ENCODE measurements at places on chromosomes 16 and 17. TPM values are rescaled to one million over a fixed set of nuclear protein-coding genes. Genes with fewer than 3 reads are reported as not detected.

- no peak overlapping the region for H3K4me3 ChIP-seq
- peaks cover 58% of the 10 kb centered on the region for H3K4me1 ChIP-seq
- H3K36me3 ChIP-seq = no peaks in the 10 kb centered on the region
- no peak overlapping the region for H3K27ac ChIP-seq
Observed at GRCh38 chr16:17362183-17362582, 108.6 kb downstream of the XYLT1 start.

- H3K27me3 ChIP-seq = no peaks in the 10 kb centered on the region
- no peak for DNase-seq
- H3K36me3 ChIP-seq = no peaks in the 10 kb centered on the region
- H3K4me1 ChIP-seq = peaks cover 9% of the 10 kb centered on the region
- H3K4me3 ChIP-seq = no peak overlapping the region
- no peak overlapping the region for H3K27ac ChIP-seq
Observed at GRCh38 chr17:39054111-39054645, 87.0 kb upstream of the FBXO47 start.

DNA sequence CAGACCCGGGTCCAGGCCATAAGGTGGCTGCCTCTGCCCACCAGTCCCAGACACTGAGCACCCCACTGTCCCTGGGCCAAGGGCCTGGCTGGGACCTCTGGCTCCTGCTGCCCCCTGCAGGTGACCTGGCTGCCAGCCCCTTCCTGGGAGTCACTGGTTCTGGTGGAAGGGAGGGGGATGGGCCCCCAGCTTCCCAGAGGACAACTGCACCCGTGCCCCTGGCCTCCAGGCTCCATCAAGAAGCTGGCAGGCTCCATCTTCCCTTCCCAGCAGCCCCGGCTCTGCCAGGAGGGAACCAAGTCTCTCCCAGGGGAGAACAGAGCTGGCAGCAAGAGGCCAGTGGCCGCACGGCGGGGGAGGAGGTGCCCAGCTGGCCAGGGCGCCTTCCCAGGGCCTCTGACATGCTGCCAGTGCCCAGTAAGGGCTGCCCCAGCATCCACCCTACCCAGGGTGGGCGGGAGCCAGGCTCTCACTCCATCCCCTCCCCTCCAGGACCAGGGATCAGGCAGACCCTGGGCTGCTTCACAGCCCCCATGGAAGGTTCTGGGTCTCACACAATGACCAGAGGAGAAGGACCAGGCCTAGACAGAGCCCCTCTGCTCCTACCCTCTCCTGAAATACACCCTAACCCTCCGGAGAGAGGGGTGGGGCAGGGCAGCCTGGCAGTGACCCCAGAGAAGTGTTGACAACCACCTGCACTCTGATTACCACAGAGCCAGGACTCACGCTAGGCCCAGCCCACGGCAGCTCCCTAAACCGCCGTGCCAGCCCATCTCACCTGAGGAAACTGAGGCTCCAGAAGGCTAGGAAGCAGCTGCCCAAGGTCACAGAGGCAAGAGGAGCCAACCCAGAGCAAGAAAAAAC, 3.6 kb downstream of the CLUH start:
- no peak overlapping the region for H3K4me3 ChIP-seq
- peaks cover 52% of the 10 kb centered on the region for H3K4me1 ChIP-seq
- peaks cover 16% of the 10 kb centered on the region for H3K36me3 ChIP-seq
- peak overlapping the region; percentile 79 for H3K27ac ChIP-seq

DNA sequence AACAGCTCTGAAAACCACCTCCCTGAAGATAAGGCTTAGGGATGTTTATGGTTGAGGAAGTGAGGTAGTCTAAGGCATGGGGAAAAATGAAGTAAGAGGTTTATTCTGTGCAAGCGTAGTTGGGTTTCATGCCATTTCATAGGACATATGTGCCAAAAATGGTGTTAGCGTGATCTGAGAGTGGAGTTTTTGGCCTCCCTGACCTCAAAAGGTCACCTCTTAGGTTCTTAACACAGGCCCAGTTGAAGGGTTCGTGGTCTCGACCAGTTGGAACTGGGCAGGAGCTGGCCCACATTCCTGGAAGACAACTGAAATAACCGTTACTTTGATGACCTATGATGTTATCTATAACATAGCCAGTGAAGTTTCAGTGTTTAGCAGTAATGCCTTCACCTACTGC, 57.0 kb downstream of the MRTFB start:
- H3K4me3 ChIP-seq = no peak overlapping the region
- DNase-seq = no peak
- H3K36me3 ChIP-seq = no peaks in the 10 kb centered on the region
- peaks cover 13% of the 10 kb centered on the region for H3K4me1 ChIP-seq

DNA sequence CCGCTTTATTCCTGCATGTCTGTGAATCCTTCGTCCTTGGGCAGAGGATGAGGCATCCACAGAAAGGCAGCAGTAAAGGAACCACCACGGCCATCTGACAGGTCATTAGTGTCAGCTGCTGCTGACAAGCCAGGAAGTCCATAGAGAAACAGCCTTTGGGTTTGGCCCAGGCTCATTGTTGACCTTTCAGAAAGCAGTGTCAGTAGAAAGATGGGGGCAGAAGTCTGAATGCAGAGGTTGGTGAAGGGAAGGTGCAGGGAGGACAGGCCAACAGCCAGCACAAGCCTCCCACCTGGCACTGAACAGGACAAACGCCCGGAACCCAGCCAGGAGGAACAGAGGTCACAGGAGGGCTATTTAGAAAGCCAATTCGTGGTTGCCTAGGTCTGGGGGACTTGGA, 105.8 kb downstream of the VAT1L start:
- H3K27ac ChIP-seq = no peak overlapping the region
- H3K4me1 ChIP-seq = no peaks in the 10 kb centered on the region
- no peaks in the 10 kb centered on the region for H3K27me3 ChIP-seq

- H3K4me1 ChIP-seq = no peaks in the 10 kb centered on the region
- no peak overlapping the region for H3K4me3 ChIP-seq
- no peaks in the 10 kb centered on the region for H3K27me3 ChIP-seq
- DNase-seq = no peak
- H3K36me3 ChIP-seq = no peaks in the 10 kb centered on the region
Observed at GRCh38 chr16:13883276-13883675, 36.7 kb upstream of the ERCC4 start.

DNA sequence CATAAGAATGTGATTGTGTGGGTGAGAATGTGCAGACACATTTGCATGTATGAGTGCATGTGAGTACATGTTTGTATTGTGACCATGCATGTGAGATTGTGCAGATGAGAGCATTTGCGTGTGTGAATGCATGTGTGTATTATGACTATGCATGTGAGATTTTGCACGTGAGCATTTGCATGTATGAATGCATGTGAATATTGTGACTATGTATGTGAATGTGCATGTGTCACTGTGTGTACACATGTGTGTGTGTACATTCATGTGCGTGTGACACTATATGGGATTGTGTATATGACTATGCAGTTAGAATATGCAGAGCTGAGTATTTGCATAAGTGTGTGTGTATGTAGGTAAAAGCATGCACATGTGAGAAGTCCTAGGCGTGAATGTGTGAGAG, 381.3 kb upstream of the MAF start:
- no peaks in the 10 kb centered on the region for H3K36me3 ChIP-seq
- H3K4me1 ChIP-seq = no peaks in the 10 kb centered on the region
- no peak overlapping the region for H3K27ac ChIP-seq
- H3K4me3 ChIP-seq = no peak overlapping the region
- H3K27me3 ChIP-seq = no peaks in the 10 kb centered on the region
- no peak for DNase-seq

Gene CD300E
- 10.2 TPM for total RNA-seq

Gene CMTM2
- 4.4 TPM for total RNA-seq

Gene HOXB6
- total RNA-seq = 6.1 TPM

Gene RAD51C
- total RNA-seq = 13.8 TPM

Data from upper lobe of left lung (tissue), 6 donors.